ENCODE measurements at places on chromosomes 3 and 15.
A peak's percentile ranks its signal among the peaks of the same experiment; 100 is the strongest.

GRCh38 chr15:38470816-38471215, 16.9 kb downstream of the FAM98B start:
- no peak for DNase-seq

DNA sequence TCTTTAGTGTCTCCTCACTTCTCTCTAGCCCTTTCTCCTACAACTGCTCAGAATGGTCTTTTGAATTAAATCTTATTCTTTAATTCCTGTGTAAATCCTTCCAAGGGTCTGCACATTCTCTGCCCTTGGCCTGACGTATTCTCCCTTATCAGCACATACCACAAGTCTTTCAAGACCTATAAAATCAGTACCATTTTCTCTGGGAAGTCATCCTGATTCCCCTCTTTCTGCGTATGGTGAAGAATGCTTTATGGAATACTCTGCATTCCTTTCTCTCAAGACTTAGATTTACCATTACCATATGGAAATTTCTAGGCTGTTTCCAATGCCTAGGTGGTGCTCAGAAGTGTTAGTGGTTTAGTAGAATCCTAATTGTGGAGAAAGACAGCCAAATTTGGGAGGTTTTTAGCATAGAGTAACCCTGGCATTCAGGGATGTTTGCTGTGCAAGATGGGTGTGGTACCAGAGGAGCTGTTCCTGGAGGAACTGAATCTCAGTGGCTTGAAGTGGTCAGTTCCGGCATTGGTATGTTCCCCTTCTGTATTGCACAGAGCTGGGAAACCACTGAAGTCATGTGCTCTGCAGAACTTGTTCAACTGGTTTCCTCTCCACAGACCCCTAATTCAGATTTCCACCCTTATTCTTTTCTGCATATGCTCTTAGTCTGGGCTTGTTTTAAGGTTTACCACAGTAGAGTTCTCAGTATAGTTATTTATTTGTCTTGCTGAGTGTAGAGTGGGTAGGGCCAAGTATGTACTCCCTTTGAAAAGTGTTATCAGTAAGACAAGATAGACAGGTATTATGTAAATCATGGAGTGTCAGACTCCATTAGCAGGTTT, 24.5 kb downstream of the IQGAP1 start:
- DNase-seq = peak; percentile 8

DNA sequence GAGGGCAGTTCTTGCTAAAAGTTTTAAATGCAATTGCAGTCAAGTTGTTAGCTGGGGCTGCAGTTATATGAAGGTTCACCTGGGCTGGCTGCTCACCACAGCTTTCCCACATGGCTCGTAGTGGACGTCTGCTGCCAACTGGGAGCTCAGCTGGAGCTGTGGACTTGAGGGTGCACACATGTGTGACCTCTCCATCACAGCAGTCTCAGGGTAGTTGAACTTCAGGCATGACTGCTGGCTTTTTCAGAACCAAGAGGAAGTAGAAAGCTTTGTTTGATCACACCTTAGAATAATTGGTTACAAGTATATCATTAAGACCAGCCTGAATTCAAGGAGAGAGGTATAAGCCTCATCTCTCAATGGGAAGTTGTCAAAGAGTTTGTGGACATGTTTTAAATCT, 74.1 kb downstream of the CHL1 start:
- DNase-seq = no peak

DNA sequence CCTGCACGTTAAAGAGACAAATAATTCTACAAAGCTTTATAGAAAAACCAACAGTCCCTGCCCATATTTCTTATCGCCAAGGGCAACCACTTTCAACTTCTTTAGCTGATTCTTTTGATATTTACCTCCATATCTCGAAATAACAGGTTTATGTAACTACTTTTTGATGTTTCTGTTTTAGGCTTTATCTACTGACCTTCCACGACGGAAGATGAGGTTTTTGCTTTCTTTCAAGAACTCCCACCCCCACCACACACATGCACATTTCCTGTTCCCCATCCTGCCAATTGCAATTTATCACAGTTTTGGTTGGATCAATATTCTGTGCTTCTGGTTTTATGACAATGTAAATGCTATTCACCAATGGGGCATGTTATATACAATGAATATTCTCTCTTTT, 330.4 kb upstream of the ICE2 start:
- no peak for DNase-seq

DNA sequence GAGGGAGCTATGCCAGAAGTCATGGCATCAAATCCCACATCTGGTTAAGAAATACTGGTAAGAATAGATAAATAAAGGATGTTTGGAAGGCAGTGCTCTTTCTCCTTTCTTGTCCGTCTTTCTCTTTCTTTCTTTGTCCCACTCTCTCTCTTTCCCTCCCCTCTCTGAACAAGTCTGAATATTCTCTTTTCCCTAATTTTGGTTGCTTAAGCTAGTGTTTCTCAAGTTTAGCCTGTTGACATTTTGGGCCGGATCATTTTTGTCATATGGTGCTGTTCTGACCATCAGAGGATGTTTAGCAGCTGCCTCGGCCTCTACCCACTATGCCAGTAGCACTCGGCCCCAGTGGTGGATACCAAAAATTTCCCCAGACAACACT, 405.3 kb upstream of the C2CD4B start:
- DNase-seq = no peak

DNA sequence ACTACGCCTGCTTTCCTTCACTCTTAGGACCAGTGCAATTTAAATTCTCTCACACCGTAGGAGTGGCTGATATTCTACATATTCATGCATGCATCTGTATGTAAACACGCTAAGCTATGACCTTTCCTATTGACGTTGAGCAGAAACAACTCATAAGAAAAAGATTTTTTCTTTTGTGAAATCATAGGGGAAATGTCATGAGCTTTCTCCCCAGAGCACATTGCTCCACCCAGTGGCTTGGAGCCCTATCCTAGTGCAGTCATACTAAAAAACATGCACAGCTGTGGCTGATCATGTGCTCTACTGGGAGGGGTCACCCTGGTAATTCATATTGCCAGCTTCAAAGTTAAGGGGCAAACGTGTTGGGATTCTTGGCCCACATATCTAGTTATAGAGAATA, 1.8 kb upstream of the MESD start:
- no peak for DNase-seq

DNA sequence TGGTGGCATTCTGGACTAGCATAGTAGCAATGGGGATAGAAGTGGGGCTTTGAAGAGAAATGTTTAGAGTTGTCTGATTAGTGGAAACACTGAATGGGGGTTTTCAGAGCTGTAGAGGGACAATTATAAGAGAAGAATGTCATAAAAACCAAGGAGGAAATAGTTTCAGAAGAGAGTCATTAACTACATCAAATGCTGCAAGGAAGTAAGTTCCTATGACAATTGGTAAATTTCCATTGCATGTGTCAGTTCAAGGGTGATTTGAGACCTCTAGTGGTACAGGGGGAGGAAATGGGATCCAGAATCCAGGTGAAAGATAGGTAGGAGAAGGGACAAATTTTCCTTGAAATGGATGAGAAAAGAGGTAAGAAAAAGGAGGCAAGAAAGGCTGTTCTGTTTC, 68.3 kb upstream of the TBC1D5 start:
- DNase-seq = no peak

DNA sequence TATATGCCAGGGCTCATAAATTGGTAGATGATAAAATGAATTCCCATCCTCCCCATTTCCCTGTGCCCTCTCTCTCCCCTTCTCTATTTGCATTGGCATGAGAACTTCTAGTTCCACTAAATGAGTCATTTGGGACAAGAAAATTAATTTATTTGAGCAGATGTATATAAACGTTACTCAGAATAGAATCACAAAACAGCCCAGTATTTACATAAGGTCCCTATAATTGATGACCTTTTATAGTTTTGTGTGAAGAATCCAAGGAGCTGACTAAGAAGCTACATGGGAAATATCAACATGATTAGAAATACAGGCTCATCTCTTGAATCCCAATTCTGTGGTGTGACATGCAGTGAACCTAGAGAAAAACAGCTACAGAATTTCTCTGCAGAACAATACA, 617.7 kb upstream of the NR2F2 start:
- no peak for DNase-seq

DNA sequence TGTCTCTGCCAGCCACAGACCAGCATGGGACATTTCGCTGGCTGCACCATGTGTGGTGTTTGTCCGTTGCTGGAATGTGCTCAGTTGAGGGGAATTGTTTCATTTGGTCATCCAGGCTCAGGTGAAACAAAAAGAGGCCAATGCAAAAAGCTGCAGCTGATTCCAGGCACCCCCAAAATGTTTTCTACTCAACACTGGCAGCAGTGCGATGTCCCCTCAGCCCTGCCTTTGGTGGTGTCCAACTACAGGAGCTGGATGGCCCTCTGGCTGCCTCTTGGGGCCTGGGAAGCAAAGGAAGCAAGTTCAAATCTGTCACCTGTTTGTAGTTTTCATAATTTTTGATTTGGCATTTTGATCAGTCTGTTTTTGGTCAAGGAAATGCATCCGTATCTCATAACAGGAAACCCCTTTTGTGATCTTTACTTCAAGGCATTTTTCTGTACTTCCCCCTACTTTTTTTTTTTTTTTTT, 141.8 kb downstream of the EEFSEC start:
- no peak for DNase-seq

DNA sequence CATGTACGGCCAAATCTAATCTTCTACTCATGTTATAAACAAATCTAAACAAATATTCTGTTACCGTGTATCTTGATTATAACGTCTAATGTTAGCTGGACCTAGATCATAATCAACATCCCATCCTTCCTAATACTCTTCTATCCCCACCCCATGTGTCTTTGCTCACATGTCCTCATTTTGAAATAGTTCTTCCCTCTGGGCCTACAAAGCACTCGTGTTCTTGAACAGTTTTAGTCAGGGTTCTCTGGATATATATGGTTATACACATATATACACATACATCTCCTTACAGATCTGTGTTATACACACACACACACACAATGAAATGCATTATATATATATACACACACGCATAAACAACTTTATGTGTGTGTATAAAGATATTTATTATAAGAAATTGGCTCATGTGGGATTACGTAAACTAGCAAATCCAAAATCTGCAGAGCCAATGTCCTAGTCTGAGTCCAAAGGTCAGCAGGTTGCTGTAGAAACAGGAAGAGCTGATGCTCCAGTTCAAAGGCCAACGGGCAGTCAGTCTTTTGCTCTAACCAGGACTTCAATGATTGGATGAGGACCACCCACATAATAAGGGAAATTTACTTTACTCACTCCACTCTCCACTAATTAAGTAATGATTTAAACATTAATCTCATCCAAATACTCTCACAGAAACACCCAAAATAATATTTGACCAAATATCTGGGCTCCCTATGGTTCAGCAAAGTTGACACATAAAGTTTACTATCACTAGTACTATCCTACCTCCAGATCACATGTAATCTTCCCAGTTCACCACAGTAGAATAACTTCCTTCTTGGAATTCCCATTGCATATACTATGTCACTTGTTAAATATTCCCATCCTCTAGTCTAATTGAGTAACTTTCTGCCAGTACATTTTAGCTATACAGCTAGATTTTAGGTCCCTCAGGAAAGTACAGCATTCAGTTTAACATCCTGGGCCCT, 450.0 kb downstream of the ROBO1 start:
- no peak for DNase-seq

- no peak for DNase-seq
Observed at GRCh38 chr15:65067645-65068402, at the start of gene RASL12. RASL12 (minus strand) TSS chr15:65067991; CDS start chr15:65067835, 156 bp downstream.

DNA sequence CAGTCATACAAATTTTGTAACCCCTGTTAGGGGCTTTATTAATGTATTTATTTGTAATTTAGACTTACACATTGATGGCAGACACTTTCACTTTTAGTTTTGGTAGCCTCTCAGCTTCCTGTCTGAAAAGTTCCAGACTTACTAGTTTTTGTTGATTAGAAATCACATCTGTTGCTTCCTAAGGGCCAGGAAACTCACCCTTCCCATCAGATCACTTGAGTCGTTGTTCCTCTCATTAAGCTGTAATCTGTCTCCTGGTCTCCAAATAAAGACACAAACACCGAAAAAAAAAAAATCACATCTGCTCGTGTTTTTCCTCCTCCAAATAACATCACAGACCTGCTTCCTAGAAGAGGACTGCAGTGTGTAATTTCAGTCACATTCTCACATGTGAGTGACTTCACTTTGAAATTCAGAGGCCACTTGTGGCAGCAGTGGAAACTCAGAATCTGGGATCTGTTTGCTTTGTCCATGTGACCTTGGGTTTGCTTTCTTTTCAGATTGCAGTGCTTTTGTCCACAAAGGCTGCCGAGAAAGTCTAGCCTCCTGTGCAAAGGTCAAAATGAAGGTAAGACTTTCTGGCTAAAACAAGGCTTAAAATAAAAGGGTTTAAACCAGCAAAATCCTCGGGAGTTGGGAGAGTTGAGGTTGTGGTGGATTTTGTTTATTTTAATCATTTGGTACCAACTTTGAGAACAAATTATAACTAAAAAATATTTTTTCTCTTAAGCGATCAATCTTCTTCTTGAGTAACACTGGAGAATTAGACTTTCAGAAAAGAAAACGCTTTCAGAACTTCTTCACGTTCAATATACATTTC, 87.0 kb downstream of the KLHL25 start:
- DNase-seq = no peak

DNA sequence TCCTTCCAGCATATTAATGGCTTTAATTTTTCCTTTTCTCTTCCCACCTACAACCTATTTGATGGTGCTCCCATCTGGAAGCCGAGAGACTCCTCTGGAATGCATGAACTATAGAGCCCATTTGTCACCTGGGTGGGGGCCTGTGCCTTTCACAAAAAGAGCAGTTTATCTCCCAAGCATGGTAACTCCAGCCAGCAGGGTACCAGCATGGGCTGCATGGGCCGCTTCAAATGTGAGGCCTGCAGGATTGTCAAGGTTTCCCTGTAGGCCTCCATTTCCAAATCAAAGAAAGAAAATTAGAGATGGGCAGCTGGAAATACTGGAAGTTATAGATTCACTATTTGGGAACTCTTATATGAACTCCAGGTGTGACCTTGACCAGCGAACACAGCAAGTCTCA, 50.7 kb upstream of the SKOR1 start:
- DNase-seq = no peak

- no peak for DNase-seq
Observed at GRCh38 chr3:117358717-117359314, 649.2 kb downstream of the TUSC7 start.

DNA sequence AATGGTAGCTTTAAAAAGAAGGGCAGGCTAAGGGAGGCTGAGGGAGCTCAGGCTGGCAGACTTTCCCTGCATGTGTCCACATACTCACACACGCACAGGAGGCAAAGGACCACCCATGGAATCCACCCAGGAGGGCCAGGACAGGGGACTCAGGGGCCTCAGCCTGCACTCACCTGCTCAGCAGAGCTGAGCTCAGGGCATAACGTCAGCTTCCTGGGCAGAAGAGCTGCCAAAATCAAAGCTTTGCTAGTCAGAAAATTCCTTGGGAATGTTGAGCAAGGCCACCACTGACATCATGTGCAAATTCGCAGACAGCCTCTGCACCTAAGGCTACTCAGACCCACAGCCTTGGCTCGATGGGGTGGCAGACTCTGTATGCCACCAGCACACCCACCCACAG, 16.4 kb upstream of the ALAS1 start:
- no peak for DNase-seq

GRCh38 chr3:4587061-4587837, 94.1 kb downstream of the ITPR1 start:
- DNase-seq = no peak

DNA sequence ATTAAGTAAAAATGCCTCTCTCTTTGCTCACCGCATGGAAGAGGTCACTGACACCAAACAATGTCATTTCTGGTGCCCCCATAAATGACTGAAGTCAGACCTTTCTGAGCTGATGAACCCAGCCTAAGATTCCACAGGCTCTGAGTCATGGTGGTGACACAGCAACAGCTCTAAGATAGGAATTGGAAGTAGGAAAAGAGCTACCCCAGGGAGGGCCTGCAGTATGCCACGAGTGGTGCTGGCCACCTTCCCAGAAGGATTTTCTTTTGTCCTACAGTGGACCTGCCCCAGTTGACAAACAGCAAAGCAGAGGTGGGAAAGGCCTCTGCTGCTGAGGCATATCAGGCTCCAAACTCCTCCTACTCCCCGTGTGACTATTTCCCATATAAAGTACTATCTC, 208.1 kb downstream of the MINAR1 start:
- no peak for DNase-seq

Data from KG1 (cell line).